ENCODE measurements at places on chromosomes 16 and 17. TPM values are rescaled to one million over a fixed set of nuclear protein-coding genes. Genes with fewer than 3 reads are reported as not detected.

GRCh38 chr16:23027386-23027785 is 121.9 kb downstream of the USP31 start:
- H3K4me1 ChIP-seq, result no peaks in the 10 kb centered on the region
- no peak overlapping the region for H3K27ac ChIP-seq
- H3K4me3 ChIP-seq, result no peak overlapping the region

GRCh38 chr17:15952916-15953790 is 8.2 kb downstream of the ADORA2B start:
- no peaks in the 10 kb centered on the region for H3K27me3 ChIP-seq
- DNase-seq, result no peak
- H3K4me3 ChIP-seq, result no peak overlapping the region
- H3K4me1 ChIP-seq, result peaks cover 6% of the 10 kb centered on the region
- H3K36me3 ChIP-seq, result no peaks in the 10 kb centered on the region

DNA sequence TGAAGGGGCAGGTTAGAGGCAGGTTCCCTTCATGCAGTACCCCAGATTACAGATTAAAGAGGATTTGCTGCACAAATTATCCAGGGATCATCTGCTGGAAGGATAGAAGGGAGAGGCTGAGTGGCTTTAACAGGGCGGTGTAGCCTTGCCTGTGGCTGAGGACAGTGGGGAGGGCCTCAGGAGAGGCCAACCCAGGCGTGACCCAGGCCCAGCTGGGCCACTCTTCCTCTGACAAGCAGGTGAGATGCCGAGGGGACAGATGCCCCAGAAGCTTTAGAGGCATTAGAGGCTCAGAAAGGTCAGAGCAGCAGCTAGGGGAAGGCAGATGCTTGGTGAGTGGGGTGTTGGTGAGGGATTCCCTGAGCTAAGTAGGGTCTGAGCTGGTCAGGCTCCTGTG is 18.1 kb upstream of the MTMR4 start:
- H3K27ac ChIP-seq, result no peak overlapping the region
- H3K4me1 ChIP-seq, result peaks cover 5% of the 10 kb centered on the region

DNA sequence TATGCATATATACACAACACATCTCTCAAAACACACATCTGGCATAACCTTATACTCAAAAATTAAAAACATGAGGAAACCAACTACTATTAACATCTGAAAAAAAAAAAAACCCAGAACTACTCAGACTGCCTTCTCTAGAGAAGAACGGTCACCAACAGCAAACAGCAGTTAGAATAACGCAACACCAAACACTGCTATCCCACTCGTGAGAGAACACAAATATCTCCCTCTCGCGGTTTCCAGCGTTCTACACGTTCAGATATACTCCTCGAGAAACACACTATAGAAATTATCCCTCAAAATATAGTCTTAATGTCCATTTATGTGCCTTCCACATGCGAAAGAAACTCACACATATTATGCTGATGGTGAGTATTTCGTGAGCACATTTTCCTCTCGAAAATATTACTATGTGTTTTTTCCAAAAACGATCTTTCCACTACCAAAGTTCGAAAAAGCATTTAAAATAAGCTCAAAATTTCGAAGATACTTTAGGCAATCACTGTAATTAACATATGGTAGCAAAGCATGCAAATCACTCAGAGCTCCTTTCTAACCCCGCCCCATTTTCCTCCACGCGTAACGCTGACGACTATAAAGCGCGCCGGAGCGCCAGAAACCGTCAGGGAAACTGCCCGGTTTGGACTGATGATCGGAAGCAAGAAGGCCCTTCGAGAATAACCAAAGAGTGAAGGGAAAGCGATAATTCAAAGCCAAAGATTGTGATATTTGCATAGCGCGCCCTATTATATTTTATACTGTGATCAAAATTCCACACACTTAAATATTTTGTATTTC is 60.1 kb downstream of the TEX14 start:
- peak; percentile 97 for DNase-seq
- H3K36me3 ChIP-seq, result no peaks in the 10 kb centered on the region
- H3K27ac ChIP-seq, result no peak overlapping the region

RAD51D gene
- 12.0 TPM for total RNA-seq

- H3K27me3 ChIP-seq, result no peaks in the 10 kb centered on the region
- peaks cover 29% of the 10 kb centered on the region for H3K4me1 ChIP-seq
- no peak overlapping the region for H3K4me3 ChIP-seq
- no peak for DNase-seq
These were observed 100.1 kb upstream of the GRIN2A start for GRCh38 chr16:10282367-10282766.

KRT14 gene
- total RNA-seq, result not detected

GRCh38 chr16:75761108-75761507 is 34.8 kb upstream of the CPHXL start:
- H3K36me3 ChIP-seq, result no peaks in the 10 kb centered on the region
- H3K27me3 ChIP-seq, result peaks cover 21% of the 10 kb centered on the region
- H3K27ac ChIP-seq, result no peak overlapping the region
- H3K4me3 ChIP-seq, result no peak overlapping the region

DNA sequence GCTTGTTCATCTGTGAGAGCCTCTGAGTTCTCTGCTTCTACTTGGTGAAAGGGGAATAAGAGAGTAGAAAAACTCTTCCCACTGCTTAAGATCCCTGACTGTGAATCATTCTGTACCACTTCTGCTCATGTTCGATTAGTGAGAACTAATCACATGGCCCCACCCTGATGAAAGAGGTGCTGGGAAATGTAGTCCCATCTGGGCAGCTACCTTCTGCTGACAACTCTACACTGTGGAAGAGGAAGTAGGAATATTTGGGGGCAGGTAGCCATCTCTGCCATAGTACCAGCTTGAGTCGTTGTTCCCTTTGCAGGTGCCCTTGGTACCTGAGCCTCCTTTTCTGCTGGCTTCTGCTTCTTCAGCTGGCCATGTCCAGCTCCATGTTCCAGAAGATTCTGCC is 29.9 kb downstream of the NKD1 start:
- no peaks in the 10 kb centered on the region for H3K27me3 ChIP-seq
- peaks cover 7% of the 10 kb centered on the region for H3K36me3 ChIP-seq
- H3K4me1 ChIP-seq, result peaks cover 41% of the 10 kb centered on the region

CD79B gene
- total RNA-seq, result not detected

GRCh38 chr16:86277221-86277620 is 233.1 kb upstream of the FOXF1 start:
- H3K4me3 ChIP-seq, result no peak overlapping the region
- H3K27me3 ChIP-seq, result peaks cover 86% of the 10 kb centered on the region
- H3K36me3 ChIP-seq, result no peaks in the 10 kb centered on the region

GRCh38 chr16:85615014-85615851 is 2.1 kb downstream of the GSE1 start:
- no peaks in the 10 kb centered on the region for H3K27me3 ChIP-seq
- H3K27ac ChIP-seq, result peak overlapping the region; percentile 87
- peaks cover 4% of the 10 kb centered on the region for H3K36me3 ChIP-seq
- peak overlapping the region; percentile 57 for H3K4me3 ChIP-seq
- H3K4me1 ChIP-seq, result peaks cover 57% of the 10 kb centered on the region

LGALS9 gene
- 4.8 TPM for total RNA-seq

GRCh38 chr16:27239906-27240655 is 28.5 kb downstream of the NSMCE1 start:
- no peaks in the 10 kb centered on the region for H3K27me3 ChIP-seq
- H3K4me3 ChIP-seq, result no peak overlapping the region
- H3K4me1 ChIP-seq, result peaks cover 42% of the 10 kb centered on the region
- no peaks in the 10 kb centered on the region for H3K36me3 ChIP-seq

SLC6A2 gene
- 0.18 TPM for total RNA-seq

SOX9 gene
- 43.2 TPM for total RNA-seq

- H3K4me3 ChIP-seq, result no peak overlapping the region
- H3K36me3 ChIP-seq, result no peaks in the 10 kb centered on the region
- no peak overlapping the region for H3K27ac ChIP-seq
- H3K27me3 ChIP-seq, result peaks cover 12% of the 10 kb centered on the region
These were observed 177.5 kb upstream of the CDH8 start for GRCh38 chr16:62213763-62214162.

MYH2 gene
- not detected for total RNA-seq

GRCh38 chr16:73152386-73153125 is 104.6 kb upstream of the ZFHX3 start:
- DNase-seq, result no peak
- peaks cover 34% of the 10 kb centered on the region for H3K4me1 ChIP-seq
- no peak overlapping the region for H3K4me3 ChIP-seq

GRCh38 chr17:39051001-39051585 is 83.9 kb upstream of the FBXO47 start:
- peaks cover 6% of the 10 kb centered on the region for H3K36me3 ChIP-seq
- DNase-seq, result no peak
- no peak overlapping the region for H3K4me3 ChIP-seq
- no peaks in the 10 kb centered on the region for H3K4me1 ChIP-seq

DNA sequence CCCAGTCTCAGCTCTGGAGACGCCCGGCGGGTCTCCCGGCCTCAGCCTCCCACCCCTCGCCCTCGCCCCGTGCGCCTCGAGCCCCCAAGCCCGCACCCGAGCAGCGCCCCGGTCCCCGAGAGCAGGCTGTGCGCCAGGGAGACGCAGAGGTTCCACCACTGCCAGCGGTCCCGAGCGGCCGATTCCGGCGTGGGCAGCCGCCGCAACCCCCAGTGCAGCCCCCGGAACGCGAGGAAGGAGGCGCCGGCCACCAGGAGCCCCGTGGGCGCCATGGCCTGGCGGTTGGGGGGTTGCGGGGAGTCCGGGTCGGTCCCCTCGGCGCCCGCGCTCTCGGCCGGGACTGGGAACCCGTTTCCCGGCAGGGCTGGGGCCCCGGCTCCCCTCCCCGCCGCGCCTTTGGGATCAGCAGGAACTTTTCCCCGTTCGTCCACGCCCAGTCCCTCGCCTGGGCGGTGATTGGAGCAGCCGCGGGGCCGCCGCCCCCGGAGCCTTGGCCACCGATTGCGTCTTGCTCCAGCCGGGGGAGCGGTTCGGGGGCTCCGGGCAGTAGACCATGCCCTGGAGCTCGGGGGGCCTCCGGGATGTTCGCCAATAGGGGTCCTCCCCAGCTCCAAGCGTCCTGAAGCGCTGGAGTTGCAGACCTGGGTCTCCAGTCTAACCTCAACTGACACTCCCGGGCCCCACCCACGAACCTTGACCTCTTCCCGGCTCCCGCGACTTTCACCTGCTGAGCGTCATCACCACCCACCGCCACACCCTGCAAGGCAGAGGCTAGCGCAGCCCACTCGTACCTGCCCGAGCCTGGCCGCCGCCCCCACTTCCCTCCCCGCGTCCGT is at the start of gene TLCD2:
TSS of gene TLCD2 (minus strand) at position 407 of the 836 bp plus-strand sequence. CDS start at position 272, 135 bp downstream.
- peak; percentile 53 for DNase-seq
- no peaks in the 10 kb centered on the region for H3K27me3 ChIP-seq
- H3K27ac ChIP-seq, result peak within 1 kb of the TSS; percentile 89

CCL16 gene
- not detected for total RNA-seq

GRCh38 chr16:70701596-70701995 is 15.7 kb upstream of the MTSS2 start:
- H3K4me1 ChIP-seq, result peaks cover 56% of the 10 kb centered on the region
- peak overlapping the region; percentile 93 for H3K27ac ChIP-seq
- no peak for DNase-seq
- no peak overlapping the region for H3K4me3 ChIP-seq

GRCh38 chr16:52070341-52071057 is 476.4 kb downstream of the TOX3 start:
- no peak overlapping the region for H3K4me3 ChIP-seq
- H3K36me3 ChIP-seq, result no peaks in the 10 kb centered on the region
- DNase-seq, result no peak
- H3K27ac ChIP-seq, result no peak overlapping the region
- H3K27me3 ChIP-seq, result peaks cover 15% of the 10 kb centered on the region

DPEP1 gene
- total RNA-seq, result 0.47 TPM

DNA sequence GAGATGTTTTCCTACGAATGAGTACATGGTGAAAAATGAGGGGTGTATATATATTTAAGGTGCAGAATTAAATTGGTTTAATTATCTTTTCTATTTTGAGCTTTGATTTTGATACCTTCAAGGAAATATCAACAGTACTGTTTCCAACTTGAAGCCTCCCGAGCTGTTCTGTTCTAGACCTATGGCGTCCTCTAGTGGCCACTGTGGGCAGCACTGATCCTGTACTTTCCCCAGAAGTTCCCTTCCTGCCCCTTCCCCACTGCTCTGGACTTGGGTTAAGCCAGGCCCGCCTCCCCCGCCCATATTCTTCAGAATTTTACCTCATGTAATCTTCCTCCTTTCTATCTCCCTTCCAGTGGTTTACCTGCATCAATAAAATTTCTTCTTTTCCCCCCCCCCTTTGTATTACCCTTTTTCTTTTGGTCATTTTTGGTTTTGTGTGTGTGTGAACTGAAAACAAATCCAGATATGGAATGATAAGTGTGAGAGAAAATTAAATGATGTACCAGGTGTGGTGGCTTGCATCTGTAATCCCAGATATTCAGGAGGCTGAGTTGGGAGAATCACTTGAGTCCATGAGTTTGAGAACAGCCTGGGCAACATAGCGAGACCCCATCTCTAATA is 1643.5 kb downstream of the TP53TG3F start:
- H3K27me3 ChIP-seq, result no peaks in the 10 kb centered on the region
- H3K4me1 ChIP-seq, result no peaks in the 10 kb centered on the region
- H3K36me3 ChIP-seq, result no peaks in the 10 kb centered on the region
- no peak for DNase-seq
- H3K27ac ChIP-seq, result no peak overlapping the region

- no peaks in the 10 kb centered on the region for H3K36me3 ChIP-seq
- H3K27me3 ChIP-seq, result no peaks in the 10 kb centered on the region
- no peaks in the 10 kb centered on the region for H3K4me1 ChIP-seq
- no peak overlapping the region for H3K27ac ChIP-seq
- H3K4me3 ChIP-seq, result no peak overlapping the region
These were observed 440.6 kb downstream of the CDH8 start for GRCh38 chr16:61595605-61596004.

CCL4L2 gene
- not detected for total RNA-seq

TUBB3 gene
- 26.4 TPM for total RNA-seq

- H3K27ac ChIP-seq, result no peak overlapping the region
- H3K4me3 ChIP-seq, result no peak overlapping the region
- no peaks in the 10 kb centered on the region for H3K36me3 ChIP-seq
- no peak for DNase-seq
- H3K4me1 ChIP-seq, result peaks cover 29% of the 10 kb centered on the region
These were observed 504.7 kb downstream of the KCNJ2 start for GRCh38 chr17:70674061-70674460.

SYNGR3 gene
- 0.49 TPM for total RNA-seq

DNA sequence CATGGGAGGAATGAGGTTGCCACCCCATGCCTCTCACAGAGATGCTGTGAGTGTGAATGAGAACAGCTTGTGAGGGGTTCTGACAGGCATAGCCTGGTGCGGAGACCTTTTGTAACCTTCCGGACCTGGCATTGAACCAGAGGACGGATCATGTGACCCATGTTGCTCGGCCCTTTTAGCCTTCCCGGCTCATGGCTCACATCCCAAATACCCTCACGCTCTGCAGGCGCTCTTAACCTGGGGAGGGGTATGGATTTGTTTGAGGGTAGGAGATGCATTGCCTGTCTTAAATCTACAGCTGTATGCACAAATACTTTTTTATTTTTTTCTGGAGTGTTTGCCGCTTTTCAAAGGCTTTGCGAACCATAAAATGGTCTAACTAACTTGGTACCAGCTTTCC is 102.4 kb upstream of the CRHR1 start:
- no peaks in the 10 kb centered on the region for H3K36me3 ChIP-seq
- no peaks in the 10 kb centered on the region for H3K4me1 ChIP-seq

DNA sequence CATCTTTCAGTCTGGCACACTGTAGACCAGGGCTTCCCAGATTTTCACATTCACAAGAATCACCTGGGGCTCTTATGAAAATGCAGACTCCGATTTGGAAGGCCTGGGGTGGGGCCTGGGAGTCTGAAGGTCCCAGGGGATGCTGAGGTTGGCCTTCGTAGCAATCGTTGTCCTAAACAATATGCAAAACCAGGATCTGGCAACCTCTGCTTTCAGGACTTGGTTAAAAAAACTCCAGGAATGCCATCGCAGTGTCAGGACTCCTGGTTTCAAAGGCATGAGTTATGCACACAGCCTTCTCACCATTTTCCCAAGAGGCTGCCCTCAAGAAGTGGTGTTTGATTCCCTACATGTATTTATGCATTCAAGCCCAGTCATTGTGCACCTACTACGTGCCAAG is 6.7 kb downstream of the CLEC19A start:
- no peak overlapping the region for H3K4me3 ChIP-seq
- no peaks in the 10 kb centered on the region for H3K36me3 ChIP-seq
- no peak overlapping the region for H3K27ac ChIP-seq
- peaks cover 13% of the 10 kb centered on the region for H3K4me1 ChIP-seq
- no peak for DNase-seq
